Stimulated activated CD4-positive, alpha-beta T cell treated with anti-CD3 and anti-CD28 coated beads, Interleukin-1b, Interleukin-23, amount 100 ng/mL, for 1 hour (primary cell): ENCODE measurements at places on chromosomes 4 and X.

DNA sequence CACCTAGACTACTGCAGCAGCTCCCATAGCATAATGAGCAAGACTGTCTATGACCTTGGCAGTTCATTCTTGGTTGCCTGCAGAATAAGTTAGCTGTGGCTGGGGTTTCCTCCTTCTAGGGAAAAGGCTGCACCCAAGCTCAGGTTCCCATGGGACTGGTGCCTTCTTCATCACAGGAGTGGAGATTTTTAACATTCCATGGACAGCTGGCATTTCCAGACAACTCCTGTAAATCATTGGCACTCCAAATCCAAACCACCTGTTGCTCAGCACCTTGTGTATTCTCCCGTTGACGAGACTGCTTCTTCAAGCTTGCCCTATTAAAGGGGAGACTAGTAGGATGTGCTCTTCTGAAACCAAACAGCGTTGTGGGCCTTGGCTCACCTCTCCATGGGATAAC is 7.8 kb upstream of the NUP54 start:
- no peak for DNase-seq

- no peak for DNase-seq
Measured at GRCh38 chr4:52638717-52639116, 20.4 kb downstream of the USP46 start.

DNA sequence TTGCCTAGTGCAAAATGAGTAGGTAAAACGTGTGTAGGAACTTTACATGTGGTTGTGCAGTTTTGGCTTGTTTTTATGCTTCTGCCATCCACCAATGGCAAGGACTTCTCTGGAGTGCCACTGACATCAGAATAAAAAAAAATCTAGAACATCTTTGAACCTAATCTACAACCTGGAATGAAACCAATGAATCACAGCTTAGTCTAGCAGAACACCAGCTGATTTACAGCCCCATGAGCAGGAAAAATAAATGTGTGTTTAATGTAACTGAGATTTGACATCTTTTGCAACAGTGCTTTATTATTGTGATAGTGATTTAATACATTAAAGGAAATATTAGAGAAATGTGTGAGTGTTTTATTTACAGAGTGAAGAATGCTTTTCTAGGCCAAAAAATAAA is 995.1 kb downstream of the PCDH7 start:
- DNase-seq: no peak

DNA sequence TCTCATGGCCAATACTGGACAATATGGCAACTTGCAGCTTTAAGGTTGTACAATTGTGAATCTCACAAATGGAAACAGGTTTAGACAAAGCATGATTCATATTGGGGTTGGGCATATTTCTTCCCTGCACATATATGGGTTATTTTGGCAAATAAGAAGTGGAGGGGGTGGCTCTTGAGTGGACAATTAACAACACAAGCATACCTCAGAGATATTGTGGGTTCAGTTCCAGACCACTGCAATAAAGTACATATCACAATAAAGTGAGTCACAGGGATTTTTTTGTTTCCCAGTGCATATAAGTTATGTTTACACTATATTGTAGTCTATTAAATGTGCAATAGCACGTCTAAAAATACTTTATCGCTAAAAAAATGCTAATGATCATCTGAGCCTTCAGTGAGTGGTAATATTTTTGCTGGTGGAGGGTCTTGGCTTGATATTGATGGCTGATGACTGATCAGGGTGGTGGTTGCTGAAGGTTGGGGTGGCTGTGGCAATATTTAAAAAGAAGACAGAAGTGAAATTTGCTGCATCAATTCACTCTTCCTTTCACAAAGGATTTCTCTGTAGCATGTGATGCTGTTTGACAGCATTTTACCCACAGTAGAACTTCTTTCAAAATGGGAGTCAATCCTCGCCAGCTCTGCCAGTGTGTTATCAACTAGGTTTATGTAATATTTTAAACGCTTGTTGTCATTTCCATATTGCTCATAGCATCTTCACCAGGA is 50.5 kb upstream of the OGT start:
- no peak for DNase-seq

- DNase-seq: no peak
Measured at GRCh38 chr4:1596393-1596792, 87.7 kb downstream of the FAM53A start.

GRCh38 chr4:115090483-115091075 is 22.8 kb downstream of the NDST4 start:
- no peak for DNase-seq

- no peak for DNase-seq
Measured at GRCh38 chrX:46209037-46209436, 336.2 kb downstream of the ZNF674 start.

- no peak for DNase-seq
Measured at GRCh38 chr4:126004941-126005340, 690.2 kb downstream of the FAT4 start.

DNA sequence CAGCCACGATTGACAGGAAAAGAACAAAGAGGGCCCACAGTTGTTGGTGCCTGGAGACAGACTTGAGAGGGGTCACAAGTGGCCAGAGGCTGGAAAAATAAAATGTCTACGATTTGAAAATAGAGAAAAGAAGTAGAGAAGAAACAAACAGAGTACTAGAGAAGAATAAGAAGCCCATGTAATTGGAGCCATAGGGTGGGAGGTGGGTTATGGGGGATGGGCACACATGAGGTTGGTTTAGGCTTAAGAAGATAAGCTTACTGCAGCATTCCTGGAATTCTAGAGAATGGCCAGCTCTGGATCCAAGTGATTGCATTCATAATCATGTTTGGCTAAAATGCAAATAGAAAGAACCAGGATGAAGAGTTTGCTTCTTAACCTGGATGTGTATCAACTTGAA is 210.7 kb downstream of the MAML3 start:
- DNase-seq: no peak

GRCh38 chr4:78092850-78093249 is 35.7 kb downstream of the FRAS1 start:
- DNase-seq: no peak

GRCh38 chr4:132015321-132015720 is 1133.8 kb upstream of the PCDH10 start:
- DNase-seq: no peak
